ENCODE measurements at places on chromosomes 6 and 20.

DNA sequence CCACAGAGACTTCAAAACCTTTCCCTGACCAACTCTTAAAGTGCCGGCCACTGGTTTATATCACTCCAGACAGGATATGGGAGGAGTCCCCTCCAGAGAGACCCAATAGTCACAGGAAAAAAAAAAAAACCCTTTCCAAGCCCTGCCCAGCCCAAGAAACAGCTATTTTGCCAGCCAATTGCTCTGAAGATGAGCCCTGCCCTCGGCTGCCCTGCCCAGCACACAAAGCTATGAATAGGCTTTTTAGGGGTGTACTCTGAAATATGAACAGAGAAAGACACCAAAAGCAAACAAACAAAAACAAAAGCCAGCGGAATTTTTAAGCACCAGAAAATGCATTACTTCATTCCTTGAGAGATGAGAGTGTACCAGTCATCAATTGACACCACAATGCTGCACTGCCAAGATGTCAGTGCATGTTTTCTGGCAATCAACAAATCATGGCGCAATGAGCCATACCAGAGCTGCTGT lies 275.1 kb downstream of the C6orf118 start:
- no peak for DNase-seq

- no peak for DNase-seq
Observed at GRCh38 chr6:116096979-116097816, 3.5 kb upstream of the NT5DC1 start.

DNA sequence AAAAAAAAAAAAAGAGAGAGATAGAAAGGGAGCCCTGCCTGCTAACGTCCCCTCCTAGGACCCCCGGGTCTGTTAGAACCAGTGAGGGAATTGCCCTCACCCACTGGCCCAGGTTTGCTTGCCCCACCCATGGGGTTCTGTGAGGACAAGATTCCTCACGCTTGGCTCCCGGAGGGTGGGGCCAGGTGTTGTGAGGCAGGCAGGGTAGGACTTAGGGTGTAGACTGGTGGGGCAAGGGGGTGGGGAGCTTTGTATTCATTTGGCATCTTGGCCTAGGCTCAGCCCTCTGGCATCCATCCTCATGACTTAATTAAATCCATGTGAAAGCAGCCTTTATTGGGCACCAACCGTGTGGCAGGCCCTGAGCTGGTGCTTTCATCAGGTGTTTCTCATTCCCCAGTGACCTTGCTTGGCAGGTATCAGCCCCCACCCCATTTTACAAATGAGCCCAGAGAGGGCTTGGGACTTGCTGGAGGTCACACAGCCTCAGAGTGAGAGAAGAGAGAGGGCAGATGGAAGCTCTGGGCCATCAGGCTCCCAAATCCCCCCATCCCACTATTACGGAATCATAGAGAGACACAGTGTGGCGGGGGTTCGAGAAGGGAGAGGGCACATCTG lies 19.0 kb downstream of the RAB44 start:
- DNase-seq, result no peak

- no peak for DNase-seq
Observed at GRCh38 chr6:170137176-170137891, 153.5 kb downstream of the DLL1 start.

- DNase-seq, result no peak
Observed at GRCh38 chr20:22241609-22242008, 342.8 kb downstream of the FOXA2 start.

DNA sequence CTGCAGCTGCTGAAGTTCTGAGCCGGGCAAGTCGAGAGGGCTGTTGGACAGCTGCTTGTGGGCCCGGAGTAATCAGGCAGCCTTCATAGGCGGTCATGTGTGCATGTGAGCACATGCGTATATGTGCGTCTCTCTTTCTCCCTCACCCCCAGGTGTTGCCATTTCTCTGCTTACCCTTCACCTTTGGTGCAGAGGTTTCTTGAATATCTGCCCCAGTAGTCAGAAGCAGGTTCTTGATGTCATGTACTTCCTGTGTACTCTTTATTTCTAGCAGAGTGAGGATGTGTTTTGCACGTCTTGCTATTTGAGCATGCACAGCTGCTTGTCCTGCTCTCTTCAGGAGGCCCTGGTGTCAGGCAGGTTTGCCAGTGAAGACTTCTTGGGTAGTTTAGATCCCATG lies 21.2 kb upstream of the MAPK13 start:
- no peak for DNase-seq

GRCh38 chr6:141415896-141416295 lies 716.8 kb upstream of the GJE1 start:
- DNase-seq, result no peak

DNA sequence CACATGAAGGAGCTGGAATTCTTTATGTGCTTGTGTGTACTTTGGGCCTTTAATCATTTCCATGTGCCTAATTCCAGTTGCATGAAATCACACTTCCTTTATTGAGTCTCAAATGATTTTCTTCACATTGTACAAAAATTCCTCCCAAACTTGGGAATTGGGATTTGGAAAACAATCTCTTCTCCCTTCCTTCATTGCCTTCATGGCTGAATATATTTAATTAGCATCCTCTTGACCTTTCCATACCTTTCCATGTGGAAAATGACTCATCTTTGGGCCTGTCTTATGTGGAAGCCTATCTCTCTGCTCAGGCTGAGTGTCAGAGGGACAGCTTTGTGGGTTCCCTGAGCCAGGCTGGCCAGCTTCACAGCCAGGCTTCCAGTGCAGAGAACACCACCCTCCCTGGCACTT lies 33.0 kb upstream of the CDH4 start:
- no peak for DNase-seq

DNA sequence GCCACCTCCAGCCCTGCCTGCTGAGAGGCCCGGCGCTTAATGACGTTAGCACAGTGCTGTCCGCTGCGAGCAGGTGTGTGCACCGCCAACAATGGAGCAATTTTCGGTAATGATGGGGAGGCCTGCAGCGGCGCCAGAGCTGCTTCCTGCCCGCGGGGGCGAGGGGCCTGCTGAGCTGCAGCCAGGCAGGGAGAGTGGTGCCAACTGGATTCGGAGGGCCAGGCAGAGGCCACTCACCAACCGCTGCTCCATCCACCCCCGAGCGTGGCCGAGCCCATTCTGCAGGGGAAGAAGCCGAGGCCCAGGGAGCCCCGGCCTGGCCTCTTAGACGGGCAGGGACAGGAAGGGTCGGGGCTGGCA lies 9.6 kb downstream of the HRH3 start:
- DNase-seq, result no peak

DNA sequence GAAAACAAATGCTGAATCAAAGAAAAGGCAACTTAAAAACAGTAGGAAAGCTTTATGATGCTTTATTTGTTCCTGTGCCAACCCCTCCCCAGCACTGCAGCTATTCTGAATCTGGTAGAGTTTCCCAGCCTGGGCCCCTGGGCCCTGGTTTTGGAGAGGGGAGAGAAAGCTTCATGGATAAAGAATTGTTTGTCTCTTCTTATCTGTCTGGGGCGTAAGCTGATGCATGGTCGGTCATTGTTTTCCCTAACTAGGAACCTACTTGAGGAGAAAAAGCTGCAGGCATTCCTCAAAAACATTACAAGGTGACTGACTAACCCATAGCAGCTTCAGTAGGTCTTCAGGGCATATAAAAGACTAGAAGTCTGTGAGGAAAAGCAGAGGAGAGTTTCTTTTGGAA lies 758.1 kb upstream of the EPHA7 start:
- DNase-seq, result no peak

GRCh38 chr20:63696628-63697356 lies at the start of gene TNFRSF6B:
TNFRSF6B (plus strand) TSS chr20:63696652; CDS start chr20:63696768, 116 bp downstream.
- DNase-seq, result no peak

DNA sequence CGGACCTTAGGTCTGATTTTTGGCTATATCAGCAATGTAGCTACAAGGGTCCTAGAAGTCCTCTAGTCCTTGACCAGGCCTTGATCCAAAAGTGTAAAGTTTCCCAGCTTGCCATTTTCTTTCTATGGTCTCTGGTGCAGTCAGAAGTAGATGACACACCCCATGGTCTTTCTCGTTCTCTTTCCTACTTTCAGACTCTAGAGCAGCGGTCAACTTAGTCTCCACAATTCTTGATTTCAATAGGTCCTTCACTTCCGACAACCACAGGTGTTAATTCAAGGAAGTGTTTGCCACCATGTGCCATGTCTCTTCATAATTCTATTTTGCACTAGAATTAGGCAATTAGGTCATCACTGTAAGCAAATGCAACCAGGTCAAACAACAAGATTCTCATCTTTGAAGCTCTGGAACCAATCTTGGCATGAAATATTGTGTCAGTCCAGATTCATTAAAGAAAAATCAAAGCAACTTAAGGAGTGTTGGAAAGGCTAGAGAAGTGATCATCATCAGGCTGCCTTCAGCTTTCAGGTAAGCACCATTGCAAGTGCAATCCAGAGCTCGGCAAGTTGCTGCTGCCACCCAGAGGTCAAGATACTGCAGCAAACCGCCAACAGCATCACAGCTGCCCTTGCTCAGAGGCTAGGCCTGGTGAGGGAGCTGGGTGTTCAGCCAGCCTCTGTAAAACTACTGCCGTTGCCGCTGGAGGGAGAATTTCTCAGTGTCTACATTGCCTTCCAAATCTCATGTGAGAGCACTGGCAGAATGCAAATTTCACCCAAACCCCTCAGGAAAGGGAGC lies 5.6 kb upstream of the SYNE1 start:
- DNase-seq, result no peak

DNA sequence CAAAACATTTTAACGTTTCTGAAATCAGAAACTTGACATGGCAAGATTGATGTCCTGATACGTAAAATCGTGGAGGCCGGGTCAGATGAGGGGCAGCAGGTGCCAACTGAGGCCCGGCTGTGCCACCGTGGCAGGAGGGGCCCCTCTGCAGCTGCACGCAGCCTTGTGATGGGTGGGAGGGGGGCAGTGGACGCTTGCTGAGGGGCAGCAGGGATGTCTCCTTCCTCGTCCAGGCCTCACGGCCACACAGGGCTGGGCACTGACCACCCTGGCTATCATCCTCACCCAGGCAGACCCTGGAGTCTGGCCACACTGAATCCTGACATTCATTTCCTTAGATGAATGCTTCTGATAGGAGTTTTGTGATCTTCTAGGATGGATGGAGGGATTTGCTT lies 114.7 kb downstream of the ERMARD start:
- DNase-seq, result no peak

DNA sequence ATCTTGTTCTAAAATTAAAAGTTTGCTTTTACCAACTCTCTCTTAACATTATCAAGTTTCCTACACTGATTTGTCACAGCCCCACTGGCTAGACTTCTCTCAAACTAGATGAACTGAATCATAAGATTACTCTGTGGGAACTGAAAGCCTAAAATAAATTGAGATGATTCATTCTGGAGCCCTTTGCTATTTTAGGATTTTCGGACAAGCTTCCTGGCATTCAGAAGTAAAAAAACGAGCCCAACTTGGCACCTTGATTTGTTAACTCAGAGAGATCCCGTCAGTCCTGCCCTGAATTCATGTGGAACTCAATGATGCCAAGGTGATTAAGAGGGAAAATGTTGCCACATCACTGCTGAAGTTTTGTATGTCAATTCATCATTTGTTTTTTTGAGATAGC lies 122.0 kb upstream of the NRSN1 start:
- DNase-seq, result no peak

DNA sequence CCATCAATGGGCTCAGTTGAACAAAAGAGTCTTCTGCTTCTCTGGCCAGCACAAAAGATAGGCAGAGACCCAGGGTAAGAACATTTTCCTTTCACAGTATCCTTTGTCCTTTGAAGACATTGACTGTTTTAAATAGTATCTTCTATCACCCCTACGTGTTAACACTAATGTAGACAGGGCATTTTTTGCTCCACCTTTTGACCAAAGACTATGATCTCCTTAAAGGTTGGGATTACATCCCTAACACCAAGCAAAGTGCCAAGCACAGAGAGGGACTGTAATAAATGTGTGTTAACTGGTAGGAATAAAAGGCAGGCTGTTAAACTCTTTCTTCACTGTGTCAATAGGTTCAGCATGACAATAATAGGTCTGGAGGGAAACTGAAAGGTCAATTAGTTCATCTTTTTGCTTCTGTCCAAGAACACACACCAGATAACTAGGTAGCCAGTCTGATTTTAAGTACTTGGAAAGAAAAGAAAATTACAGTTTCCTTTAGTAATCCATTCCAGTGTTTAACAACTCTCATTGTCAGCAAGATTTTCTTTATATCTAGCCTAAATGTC lies 63.6 kb upstream of the NOX3 start:
- DNase-seq, result no peak

GRCh38 chr6:134574491-134574890 lies 256.6 kb upstream of the SGK1 start:
- no peak for DNase-seq

- no peak for DNase-seq
Observed at GRCh38 chr6:45946887-45947286, 68.8 kb downstream of the CLIC5 start.

DNA sequence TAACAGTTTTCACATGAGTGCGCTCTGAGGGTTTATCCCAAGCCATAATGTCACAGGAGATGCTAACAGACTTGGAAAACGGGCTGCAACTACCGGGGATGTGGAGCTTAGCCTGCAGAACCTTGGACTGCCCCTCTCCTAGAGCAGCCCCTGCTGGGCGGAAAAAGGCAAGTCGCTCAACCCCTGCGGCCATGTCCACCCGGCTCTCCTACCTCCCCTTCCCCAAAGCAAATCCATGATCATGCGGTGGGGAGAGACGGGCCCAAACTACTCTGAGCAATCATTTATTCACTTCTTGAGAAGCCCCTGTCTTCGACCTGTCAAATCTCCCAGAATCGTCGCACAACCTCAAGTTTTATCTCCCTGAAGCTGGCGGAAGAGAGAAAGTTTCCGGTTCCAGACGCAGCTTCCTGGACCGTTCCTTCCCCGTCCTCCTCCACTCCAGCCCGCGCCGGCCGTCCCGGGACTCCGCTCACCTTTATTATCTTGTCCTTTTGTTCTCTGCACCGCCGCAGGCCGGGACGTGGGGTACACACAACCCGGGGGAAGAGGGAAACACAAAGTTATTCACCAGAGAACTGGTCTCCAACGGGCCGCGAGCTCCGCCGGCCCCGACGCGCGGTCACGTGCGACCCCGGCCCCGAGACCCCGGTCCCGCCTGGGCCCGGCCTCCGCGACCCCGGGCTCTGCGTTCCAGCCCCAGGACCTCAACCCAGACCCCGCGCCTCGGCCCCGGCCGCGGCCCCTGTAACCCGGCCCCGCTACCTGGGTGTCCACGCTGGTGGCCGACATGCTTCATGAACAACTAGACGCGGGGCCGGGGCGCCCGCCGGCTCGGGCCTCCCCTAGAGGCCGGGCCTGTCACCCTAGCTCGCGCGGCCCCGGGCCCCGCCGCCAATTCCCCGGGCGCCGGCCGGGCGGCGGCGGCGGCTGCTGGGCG lies 560 bp downstream of the YTHDF1 start:
- DNase-seq, result no peak

GRCh38 chr6:8658416-8658815 lies 223.1 kb upstream of the SLC35B3 start:
- DNase-seq, result no peak

GRCh38 chr6:126127659-126128058 lies 141.3 kb downstream of the TRMT11 start:
- DNase-seq, result no peak

GRCh38 chr6:43243664-43244321 lies 512 bp downstream of the TTBK1 start:
- DNase-seq, result peak; percentile 29

- no peak for DNase-seq
Observed at GRCh38 chr20:12207875-12208274, 290.2 kb downstream of the BTBD3 start.
